ENCODE measurements at places on chromosomes 11 and 22.

GRCh38 chr11:15947681-15948648 lies 408.4 kb downstream of the SOX6 start:
- DNase-seq: no peak

DNA sequence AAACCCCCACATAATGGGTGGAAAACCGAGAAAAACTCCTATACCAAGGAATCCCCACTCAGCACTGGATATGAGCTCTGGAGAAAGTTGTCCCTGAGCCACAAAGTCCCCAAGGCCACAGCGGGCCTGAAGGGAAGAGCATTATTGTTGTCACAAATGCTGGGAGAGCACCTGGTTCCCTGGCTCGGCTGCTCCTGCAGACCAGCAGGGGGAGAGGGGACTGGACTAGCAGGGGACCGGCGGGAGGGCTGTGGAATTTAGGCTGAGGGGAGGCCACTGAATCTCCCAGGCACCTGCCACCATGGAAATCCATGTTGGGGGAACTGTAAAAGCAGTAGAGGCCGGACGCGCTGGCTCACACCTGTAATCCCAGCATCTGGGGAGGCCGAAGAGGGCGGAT lies 7.0 kb downstream of the PC start:
- no peak for DNase-seq

GRCh38 chr11:12024254-12024926 lies 16.0 kb upstream of the DKK3 start:
- no peak for DNase-seq

DNA sequence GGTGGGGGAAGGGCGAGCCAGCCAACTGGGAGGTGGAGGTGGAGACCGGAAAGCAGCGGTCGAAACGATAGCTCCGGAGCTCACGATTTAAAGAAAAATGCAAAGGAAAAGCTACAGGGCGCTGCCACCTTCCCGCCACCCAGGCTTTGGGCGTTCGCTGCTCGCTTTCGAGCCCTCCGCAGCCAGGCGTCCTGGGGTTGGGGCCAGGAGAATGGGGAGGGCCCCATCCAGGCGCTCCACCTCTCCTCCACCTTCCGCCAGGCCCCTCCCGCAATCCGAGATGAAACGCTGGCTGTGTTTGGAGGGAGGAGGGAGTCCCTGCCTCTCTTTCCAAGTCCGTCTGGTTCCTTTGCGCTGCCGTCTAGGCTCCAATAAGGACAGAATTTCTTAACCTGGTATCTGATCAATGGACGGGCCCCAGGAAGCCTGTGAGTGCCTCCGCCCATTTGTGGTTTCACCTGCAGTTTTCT lies 483 bp upstream of the ABTB2 start:
- DNase-seq: no peak

DNA sequence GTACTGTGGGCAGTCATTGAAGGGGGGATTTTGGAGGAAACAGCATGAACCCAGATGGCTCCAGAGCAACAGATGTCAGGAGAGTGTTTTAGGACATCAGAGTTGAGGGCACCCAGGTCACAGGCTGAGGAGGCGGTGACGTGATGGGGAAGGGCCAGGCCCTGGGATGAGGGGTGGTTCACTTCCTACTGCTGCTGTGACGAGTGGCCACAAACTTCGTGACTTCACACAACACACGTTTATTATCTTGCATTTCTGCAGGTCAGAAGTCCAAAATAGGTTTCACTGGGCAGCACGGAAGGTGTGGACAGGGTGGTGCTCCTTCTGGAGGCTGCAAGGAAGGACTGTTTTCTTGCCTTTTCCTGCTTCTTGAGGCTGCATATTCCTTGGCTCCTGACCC lies 77.7 kb upstream of the RAB1B start:
- DNase-seq: no peak
